ENCODE measurements at places on chromosomes 12 and 14.
A peak's percentile ranks its signal among the peaks of the same experiment; 100 is the strongest.

DNA sequence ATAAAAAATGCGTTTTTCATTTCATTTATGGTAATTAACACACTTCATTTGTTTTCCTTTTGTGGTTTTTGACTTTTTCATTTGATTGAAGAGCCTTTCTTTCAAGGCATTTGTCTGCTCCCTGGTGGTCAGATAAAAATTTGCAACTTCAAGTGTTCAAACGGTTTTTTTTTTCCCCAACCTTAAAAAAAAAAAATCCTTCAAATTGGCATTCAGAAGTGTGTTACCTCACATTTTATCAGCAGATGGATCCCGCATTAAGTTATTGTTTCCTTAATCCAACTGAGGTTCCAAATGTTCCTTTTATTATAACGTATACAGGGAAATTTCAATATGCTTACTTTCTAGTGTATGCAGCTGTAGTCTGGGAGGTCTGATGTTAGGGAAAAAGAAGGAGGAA lies 47.2 kb downstream of the MYF5 start:
- DNase-seq = peak; percentile 22

DNA sequence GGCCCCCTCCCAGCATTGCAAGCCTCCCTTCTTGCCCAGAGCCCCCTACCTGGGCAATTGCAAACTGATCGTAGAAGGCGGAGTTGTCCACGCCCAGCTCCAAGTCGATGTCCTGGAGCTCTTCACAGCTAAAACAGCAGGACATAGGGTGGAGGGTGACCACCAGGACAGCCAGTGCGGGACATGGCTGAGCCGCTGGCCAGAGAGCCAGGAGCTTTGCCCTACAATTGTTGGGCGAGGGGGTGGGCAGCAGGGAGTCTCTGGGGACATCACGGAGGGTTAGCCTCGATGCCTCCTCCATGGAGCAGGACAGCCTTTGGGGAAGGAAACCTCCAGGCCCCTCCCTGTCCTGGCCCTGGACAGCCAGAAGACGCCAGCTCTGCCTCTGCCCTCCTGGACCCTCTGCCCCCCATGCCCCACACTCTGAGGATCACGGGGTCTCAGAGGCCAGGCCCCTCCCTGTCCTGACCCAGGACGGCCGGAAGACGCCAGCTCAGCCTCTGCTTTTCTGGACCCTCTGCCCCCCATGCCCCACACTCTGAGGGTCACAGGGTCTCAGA lies 9.4 kb downstream of the TMEM179 start:
- DNase-seq = no peak

GRCh38 chr14:37170993-37171392 lies 1.4 kb downstream of the SLC25A21 start:
- no peak for DNase-seq

DNA sequence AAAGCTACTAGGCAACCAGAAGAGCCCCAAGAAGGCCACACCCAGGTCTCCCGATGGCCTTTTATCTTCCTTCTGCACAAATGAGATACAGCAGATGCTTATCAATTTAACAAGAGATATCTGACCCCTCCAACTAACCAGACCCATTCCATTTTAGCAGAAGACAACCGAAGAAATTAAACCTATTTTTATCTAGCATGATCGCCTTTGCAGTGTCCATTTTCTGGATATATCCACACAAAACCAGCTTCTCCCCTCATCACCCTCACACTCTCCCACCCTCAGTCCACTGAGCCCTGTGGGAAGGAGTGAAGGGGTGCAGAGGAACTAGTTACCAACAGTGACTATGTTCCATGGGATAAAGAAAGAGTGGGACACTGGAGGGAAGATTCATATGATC lies 20.9 kb upstream of the DHRS4 start:
- DNase-seq = no peak

DNA sequence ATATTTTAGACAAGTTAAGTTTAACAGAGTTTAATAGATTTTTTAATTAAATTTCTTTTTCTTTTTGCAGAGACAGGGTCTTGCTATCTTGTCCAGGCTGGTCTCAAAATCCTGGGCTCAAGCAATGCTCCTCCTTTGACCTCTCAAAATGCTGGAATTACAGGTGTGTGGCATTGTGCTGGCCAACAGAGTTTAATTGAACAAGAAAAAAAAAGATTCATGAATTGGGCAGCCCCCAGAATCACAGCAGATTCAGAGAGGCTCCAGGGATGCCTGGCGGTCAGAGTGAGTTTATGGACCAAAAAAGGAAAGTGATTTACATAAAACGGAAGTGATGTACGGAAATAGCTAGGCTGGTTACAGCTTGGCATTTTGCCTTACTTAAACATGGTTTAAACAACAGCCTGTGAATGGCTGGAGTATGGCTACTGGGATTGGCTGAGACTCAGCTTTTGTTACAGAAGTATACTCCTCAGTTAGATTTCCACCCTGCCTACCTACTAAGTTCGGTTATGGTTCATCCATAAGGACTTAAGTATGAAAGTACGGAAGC lies 14.5 kb upstream of the TESPA1 start:
- peak; percentile 61 for DNase-seq

- DNase-seq = no peak
Measured at GRCh38 chr12:112370199-112370598, 12.0 kb downstream of the HECTD4 start.

- no peak for DNase-seq
Measured at GRCh38 chr12:58186914-58187313, 245.5 kb downstream of the ATP23 start.

DNA sequence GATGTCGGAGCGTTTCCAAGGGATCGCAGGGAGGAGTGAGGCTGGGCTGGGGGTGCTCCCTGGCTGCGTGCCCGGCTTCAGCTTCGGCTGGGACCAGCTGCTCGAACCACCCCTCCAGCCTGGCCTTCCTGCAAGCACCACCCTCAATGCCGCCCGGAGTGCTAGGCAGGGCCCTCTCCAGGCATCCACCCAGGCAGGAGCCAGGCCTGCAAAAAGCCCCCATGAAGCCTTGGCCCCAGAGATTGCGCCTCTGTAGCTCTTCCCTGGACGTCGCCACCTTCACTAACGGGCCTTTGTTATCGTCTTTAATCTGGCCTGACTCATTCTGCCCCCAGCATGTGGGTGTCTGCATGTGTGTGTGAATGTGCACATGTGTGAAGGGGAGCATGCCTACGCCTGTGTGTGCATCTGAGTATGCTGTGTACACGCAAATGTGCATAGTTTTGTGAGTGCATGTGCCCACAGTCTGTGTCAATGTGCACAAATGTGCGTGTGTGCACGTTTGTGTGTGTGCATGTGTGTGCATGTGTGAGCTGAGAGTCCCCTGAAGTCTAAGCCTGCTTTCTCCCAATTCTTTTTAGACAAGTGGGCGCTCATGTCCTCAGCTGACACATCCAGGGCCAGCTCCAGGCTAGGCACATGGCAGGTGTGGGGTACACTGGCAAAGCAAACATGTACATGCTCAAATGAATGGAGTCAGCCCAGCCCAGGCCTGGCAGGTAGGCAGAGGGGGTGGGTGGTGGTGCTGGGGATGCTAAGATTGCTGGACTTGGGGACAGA lies 195.4 kb upstream of the C14orf180 start:
- DNase-seq = no peak

GRCh38 chr14:25090256-25090655 lies 40.3 kb upstream of the STXBP6 start:
- no peak for DNase-seq

GRCh38 chr14:95200404-95200803 lies 43.1 kb upstream of the DICER1 start:
- no peak for DNase-seq

DNA sequence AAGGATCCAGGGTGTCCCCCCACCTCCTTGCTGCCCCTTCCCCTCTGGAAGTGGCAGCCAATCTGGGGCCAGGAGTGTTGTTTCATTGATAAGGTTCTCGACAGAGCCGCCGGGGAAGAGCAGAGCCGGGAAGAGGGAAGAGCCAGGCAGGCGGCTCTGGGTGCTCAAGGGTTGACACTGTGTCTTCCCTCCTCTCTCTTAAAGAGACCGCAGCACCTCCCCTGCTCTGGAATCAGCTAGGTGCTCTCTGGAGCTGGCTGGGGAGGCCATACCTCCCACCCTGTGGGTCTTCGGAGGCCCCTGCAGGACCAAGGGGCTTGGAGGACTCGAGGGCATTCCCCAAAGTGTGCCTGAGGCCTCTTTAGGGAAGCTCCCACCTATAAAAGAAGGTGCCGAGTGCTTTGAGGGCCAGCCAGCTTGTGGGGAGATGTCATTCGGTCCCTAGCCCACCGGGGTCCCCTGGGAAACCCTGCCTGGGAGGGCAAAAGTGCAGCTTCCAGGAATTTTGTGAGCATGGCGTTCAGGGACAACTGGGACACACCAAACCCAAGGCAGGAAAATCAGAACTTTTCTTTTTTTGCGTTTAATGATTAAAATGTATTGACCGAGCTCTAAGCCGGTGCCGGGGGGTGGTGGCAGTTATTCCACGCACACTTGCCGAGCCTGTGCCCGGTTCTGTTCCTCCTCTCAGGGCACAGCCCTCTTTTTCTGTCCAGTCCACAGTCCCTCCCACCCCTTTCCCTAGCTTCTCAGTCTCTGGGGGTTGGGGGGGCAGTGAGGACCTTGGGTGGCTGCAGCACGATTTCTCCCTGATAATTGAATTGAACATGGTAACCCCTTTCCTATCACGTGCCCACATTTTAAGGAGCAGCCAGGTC lies 3.0 kb downstream of the SETD1B start:
- DNase-seq = no peak

DNA sequence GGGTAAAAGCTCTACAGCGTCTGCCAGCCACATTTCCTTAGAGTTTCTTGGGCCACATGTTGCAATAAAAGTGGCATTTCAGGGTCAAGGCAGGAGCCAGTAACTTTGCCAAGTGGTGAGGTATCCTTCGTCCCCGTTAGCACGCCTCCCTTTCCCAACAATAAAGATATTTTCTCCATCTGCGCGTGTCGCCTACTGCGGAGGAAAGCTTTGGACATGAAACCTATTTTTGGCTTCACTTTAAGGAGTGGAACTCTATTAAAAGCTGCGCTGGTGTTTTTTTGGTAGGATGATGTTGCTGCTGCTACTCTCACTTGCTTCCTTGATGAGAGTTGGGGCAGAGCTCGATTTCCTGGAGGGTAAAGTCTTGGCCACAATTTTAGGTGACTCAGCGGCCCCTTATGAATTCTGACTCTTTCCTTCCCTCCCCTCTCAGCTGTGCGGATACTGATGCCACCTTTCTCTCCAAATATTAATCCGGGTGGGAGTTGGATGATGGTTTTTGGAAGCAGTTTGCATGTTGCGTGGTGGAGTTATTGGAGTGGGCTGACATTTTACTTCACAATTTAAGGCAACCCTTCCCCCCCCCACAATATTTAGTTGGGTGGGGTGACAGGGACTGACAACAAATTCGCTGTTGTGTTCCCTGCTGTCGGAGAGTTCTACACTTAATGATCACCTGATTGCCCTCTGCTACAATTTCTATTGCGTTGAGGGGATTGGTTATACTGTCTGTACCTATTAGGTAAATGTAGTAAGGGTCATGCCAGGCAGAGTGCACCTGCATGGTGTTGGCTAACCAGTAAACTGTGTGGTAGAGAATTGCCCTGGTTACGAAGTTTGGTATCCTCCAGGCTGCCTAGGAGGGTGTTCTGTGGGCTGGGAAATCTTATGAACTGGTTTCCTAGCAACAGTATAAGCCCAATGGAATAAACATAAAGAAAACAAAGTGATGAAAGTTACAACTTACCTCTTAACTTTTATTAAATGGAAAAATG lies 1.1 kb downstream of the CCDC91 start:
- no peak for DNase-seq

- DNase-seq = no peak
Measured at GRCh38 chr14:104580961-104581360, 1.4 kb downstream of the C14orf180 start.

DNA sequence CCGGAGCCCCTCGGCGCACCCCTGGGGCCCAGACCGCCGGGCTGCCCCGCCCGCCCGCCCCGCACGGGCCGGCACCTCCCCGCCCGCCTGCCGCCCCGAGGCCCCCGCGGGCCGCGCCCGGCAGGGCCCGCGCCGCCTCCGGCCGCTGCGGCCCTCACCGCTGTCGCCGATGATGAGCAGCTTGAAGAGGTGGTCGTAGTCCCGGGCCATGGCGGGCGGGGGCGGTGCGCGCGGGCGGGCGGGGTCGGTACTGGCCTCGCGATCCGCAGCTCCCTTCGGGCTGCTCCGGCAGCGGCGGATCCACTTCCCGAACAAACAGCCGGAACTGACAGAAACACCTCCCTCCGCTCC lies at the start of gene RAB35:
RAB35 (minus strand) TSS at position 313 of the 351 bp plus-strand sequence; CDS start at position 210, 103 bp downstream.
- DNase-seq = no peak

DNA sequence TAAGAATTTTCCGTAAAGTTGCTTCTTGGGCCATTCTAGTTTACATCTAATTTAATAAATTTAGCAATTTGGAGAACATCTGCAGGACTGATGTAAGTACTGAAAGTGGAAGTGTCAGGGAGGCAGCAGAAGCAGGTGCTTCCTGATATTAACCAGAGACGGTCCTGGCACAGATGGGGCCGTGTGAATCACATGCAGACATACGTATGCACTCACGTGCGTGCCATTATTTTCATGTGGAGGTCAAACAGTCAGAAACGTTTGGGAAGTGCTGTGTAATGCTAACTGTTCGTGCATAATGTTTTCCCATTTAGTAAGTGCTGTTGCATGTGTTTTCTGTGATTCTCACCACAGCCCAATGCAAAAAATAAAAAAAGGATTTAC lies 87.8 kb upstream of the DYNC1H1 start:
- peak; percentile 68 for DNase-seq

DNA sequence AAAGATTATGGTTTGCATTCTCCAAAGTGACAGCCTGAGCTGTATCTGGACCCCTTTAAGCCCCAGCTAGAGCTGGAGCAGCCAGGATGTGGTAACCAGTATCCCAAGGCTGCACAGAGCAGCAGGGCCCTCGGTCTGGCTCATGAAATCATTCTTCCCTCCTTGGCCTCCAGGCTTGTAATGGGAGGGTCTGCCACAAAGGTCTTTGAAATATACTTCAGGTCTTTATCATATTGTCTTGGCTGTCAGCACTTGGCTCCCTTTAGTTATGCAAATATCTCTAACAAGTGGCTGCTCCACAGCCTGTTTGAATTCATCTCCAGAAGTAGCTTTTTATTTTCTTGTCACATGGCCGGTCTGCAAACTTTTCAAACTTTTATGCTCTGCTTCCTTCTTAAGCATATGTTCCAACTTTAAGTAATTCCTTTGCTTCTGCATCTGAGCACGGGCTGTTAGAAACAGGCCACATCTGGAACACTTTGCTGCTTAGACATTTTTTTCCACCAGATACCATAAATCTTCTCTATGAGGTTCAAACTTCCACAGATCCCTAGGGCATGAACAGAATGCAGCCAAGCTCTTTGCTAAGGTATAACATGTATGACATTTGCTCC lies 663.4 kb upstream of the MIS18BP1 start:
- DNase-seq = no peak

- DNase-seq = no peak
Measured at GRCh38 chr12:68831751-68832503, 23.9 kb downstream of the MDM2 start.

- DNase-seq = peak; percentile 82
Measured at GRCh38 chr12:121334513-121335343, 17.5 kb downstream of the ANAPC5 start.

- DNase-seq = no peak
Measured at GRCh38 chr12:27394676-27395075, 51.9 kb upstream of the SMCO2 start.

DNA sequence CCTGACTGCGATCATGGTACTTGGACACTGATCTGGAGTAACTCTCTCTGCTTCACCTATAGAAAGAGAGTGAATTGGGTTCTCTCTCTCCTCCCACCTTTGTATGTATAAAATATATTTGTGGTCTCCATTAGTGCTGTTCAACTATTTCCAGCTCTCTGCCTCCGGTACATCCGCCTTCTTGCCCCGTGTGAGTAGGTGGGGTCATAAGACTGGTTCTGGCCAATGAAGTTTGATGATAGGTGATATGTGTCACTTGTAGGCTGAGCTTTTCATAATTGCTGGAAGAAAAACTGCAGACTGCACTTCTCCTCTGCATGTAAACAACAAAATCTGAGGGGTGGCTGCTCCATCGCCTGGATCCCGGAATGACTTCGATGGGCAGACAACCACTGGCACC lies 210.4 kb downstream of the EXOC5 start:
- no peak for DNase-seq
